Activated effector memory CD4-positive, alpha-beta T cell treated with Interleukin-2 at 50 U/mL for 16 hours (primary cell): ENCODE measurements at places on chromosomes 12 and 14.

- no peak for DNase-seq
These were observed 2.2 kb downstream of the CALM1 start for GRCh38 chr14:90398841-90399540.

DNA sequence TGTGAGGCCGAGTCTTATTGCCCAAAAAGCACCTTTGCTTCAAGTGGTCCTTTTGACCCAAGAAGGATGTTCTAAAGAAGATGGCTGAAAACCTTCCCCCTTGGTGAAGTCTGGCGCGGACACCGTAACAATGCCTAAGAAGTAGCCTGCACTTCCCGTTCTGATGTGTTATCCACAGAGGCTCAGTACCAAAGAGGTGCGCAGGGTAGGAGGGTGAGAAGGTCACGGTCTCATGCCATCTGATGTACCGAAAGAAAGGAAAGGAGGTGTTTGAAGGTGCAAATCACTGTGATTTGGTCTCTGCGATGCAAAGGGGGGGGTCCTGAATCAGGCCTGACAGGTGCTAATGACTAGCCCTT lies 9.9 kb downstream of the PEBP1 start:
- DNase-seq: no peak

- no peak for DNase-seq
These were observed 6.0 kb upstream of the STK38L start for GRCh38 chr12:27237790-27238771.

DNA sequence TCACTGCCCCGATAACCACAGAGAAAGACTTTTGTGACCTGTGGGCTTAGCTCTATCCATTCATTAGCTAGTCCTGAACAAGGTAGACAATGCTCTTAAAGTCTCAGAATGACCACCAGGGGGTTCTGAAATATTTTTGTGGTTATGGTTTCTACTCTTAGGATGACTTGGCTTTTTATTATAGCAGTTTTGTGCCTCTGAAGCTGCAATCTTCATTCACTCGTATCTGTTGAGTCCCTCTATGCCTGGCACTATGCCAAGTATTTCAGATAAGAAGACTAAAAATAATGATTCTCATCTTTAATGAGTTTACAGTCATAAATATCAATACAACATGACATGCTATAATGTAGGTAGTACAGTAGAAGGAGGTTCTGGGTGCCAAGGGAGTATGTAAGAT lies 130.8 kb upstream of the TRHDE start:
- no peak for DNase-seq

DNA sequence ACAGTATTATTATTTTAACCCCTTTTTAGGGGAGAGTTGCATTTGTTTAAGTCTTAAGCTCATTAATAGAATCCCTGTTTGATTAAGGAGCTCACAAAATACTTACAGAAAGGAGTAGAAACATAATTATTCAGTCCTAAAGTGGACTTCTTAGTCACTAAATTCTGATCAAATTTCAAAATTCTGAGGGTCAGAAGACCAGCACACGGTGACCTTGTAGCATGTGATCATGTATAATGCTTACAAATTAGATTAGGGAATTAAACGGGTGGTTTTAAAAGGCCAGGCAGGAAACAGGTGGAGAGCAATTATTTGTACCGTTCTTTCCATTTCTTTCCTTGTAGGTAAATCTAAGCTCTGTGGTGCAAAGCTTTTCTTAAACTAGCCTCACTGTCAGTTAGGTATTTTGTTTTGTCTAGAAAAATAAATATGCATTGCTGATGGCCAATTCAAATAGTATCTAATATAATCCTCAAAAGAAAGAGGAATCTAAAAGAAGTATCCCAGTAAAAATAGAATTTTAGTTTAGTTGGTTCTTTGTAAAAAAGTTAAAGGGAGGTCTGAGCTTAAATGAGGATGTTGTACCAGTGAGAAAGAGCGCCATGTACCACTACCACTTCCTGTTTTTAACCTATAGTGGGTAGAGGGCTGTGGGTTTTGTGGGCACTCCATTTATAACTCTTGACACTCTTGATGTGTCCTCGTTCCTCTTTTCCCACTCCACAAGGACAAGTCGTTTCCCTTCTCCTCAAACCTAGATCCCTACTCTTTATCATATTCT lies 51.1 kb downstream of the SLC38A1 start:
- no peak for DNase-seq

- no peak for DNase-seq
These were observed 131.3 kb downstream of the ITPR2 start for GRCh38 chr12:26701604-26702215.

DNA sequence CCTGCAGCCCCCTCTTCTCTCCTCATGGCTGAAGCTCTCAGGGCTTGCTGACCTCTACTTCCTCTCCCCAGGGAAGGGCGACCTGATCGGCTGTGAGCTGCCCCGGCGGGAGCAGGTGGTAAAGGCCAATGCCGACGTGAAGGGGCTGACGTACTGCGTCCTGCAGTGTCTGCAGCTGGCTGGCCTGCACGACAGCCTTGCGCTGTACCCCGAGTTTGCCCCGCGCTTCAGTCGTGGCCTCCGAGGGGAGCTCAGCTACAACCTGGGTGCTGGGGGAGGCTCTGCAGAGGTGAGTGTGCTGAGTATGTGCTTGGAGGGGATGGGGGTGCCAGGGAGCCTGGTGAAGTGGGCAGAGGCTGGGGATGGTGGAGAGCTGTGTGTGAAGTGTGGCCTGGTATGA lies 13.7 kb downstream of the MCRS1 start:
- DNase-seq: no peak

- DNase-seq: no peak
These were observed 63.0 kb downstream of the TMEM30B start for GRCh38 chr14:61218157-61218556.

DNA sequence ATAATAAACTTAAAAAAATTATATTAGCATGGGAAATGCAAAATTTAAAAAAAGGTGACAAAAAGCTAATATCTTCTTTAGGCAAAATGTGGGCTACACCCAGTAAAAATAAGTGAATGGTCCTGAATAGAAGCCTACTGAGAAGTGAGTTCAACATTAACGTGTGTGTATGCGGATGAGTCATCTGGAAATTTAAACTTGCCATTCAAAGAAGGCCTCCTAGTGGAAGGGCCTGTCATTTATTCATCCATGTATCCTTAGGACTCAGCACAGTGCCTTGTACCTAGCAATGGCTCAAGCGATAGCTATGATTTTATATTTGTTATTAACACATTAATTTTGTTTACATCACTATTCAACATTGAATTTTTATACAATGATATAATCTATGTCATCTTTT lies 226.2 kb downstream of the NUBPL start:
- no peak for DNase-seq

GRCh38 chr12:30797689-30798088 lies 42.9 kb upstream of the CAPRIN2 start:
- no peak for DNase-seq

GRCh38 chr12:82357845-82358199 lies 365 bp downstream of the CCDC59 start:
- DNase-seq: no peak

- DNase-seq: no peak
These were observed 89.3 kb downstream of the BCL11B start for GRCh38 chr14:99182548-99183250.

- DNase-seq: no peak
These were observed 37.4 kb downstream of the ESRRB start for GRCh38 chr14:76413106-76413961.

DNA sequence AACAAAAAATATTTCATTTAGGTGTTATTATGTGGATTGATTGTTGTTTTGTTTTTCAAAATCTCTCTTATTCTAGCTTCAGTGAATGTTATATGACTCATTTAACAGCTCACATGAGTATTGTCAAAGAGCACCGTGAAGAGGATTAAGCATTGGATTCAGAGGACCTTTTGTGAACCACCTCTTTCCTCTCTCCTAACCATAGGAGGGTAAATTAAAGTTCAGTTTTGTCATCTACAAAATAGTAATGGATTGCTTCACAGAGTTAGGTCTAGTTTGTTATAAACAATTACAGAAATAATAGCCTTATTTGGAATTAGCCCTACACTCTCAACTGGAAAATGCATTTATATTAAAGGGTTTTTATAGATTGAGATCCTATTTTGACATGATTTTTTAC lies 962 bp upstream of the KERA start:
- no peak for DNase-seq

DNA sequence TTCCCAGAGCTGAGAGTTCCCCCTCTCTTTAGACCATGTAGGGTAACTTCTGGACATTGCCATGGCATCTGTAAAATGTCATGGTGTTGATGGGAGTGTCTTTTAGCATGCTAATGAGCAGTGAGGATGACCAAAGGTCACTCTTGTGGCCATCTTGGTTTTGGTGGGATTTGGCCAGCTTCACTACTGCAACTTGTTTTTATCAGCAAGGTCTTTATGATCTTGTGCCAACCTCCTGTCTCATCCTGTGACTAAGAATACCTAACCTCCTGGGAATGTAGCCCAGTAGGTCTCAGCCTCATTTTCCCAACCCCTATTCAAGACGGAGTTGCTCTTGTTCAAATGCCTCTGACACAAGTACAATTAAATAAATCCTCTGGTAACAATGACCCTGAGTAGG lies 244.4 kb downstream of the NEDD1 start:
- DNase-seq: no peak

DNA sequence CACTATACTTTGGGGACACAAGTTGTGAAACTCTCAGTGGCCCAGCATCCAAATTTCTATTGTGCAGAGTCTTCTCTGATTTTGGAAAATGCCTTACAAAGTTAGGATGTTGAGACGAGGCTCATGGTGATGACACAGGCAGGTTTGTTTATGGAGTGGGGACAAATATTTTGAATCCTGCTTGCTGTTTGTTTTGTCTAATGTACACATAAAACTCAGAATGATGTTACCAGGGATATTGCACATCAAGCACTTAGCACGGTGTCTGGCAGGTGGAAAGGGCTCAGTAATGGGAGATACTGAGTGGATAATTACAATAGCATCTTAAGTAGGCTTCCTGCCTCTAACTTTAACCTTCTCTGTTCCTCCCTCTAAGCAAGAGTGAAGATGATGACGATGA lies 628.9 kb upstream of the TBX3 start:
- DNase-seq: no peak

DNA sequence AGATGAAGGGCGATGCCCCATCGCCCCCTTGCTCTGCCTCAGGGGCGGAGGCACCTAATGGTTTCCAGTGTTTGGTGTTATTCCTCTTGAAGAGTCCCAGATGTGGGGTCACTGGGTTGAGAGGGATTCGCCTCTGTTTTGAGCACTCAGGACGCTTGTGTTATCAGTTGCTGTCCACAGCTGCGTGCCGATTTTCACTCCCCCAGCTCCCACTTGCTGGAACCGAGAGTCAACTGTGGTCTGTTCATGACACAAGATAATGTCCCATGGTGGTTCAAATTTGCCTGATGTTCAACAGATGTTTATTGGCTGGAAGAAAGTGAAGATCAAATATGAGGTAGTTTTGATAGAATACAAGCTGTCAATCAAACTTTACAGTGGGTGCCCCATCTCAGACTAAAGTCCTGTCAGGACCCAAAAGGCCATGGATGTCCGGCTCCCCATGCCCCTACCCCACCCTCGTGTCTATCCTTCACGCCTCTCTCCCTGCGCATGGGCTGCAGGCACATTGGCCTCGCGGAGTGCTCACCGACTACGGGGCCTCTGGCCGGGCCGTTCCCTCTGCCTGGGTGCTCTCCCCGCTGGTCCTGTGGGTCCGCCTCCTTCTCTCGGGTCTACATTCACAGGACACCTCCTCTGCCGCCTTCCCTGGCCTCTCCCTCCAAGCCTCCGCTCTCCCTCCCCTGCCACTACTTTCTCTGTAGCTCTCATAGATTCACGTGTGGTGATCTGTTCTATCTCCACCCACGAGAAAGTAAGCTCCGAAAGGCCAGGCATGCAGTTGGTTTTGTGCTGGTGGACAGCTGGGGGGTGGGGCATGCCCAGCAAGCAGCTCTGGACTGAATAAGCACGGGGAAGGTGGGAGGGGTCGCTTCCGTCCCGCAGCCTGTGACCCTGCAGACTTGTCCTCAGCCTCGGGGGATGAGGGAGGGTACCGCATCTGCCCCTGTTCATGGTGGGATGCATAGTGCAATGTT lies 6.8 kb upstream of the TRAF3 start:
- no peak for DNase-seq

DNA sequence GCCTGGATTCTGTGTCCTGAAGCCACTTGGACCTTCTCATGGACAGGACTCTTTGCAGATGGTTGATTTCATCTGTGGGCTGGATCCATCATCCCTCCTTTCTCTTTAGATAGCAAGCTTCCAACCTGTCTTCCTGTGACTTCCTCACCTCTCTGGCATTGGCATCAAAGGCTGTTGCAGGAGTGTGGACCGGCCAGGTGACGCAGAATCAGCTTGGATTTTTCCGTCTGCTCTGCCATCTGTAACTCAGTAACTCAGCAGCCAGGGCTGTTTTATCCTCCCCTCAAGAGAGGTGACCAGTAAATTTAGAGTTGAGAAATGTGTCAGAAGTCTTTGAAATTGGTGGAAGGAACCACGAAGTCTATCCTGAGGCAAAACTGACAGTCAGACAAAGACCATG lies 701.7 kb upstream of the TMEM132C start:
- DNase-seq: no peak

DNA sequence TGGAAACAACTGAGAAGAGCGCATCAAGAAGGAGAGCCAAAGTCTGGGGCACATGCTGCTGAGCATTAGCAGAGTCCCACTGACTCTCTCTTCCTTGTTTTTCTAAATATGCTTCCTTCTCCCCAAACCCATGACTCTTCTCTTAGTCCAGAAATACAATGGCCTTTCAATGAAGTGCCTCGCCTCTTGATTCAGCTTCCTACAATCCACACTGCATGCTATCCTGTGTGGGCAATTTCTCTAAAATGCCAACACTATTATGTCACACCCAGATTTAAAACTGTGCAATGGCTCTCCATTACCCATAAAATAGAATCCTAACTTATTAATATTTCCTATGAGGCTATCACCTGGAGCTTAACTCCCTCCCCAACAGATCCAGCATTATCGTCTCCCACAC lies 198.6 kb downstream of the RPAP3 start:
- no peak for DNase-seq

GRCh38 chr14:55771242-55771981 lies 191.4 kb downstream of the KTN1 start:
- no peak for DNase-seq

DNA sequence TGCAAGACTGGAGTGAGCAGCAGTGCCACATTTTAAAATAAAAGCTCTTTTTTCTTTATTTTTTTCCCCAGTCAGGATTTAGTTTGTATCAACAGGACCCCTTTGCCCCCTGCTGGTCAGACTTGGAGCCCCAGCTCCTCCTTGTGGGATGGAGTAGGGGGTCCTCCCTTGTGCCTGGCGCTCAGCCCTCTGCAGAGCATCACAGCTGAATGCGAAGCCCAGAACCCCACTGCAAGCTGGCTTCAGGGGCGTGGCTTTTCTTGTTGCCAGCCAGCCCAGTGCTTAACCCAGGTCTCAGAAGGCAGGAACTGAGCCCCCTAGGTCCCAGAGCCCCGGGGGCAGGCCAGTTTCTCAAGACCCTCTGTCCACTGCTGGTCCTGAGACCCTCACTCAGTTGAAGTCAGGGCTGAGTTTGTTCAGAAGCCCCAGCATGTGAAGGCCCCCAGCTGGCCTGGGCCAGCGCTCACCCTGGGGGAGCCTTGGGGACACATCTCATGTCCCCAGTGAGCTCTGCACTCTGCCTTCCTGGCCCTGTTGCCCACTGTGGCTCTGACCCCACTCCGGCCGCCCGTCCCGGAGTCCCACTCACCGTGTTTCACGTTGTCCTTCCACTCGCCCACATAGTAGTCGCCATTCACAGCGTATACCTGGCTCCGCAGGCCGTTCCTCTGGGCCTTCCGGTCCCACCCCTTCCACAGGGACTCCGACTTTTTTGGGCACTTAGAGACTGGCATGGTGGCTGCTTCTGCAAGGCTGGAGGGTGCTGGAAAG lies 519 bp downstream of the MORN3 start:
- DNase-seq: peak; percentile 29

- peak; percentile 10 for DNase-seq
These were observed 221.8 kb upstream of the SSTR1 start for GRCh38 chr14:37985826-37986470.

- DNase-seq: no peak
These were observed 188.1 kb downstream of the DPY19L2 start for GRCh38 chr12:63480186-63480585.
